Activated T-cell treated with anti-CD3 and anti-CD28 coated beads for 1 hour (primary cell): ENCODE measurements at places on chromosomes 2 and 18.

DNA sequence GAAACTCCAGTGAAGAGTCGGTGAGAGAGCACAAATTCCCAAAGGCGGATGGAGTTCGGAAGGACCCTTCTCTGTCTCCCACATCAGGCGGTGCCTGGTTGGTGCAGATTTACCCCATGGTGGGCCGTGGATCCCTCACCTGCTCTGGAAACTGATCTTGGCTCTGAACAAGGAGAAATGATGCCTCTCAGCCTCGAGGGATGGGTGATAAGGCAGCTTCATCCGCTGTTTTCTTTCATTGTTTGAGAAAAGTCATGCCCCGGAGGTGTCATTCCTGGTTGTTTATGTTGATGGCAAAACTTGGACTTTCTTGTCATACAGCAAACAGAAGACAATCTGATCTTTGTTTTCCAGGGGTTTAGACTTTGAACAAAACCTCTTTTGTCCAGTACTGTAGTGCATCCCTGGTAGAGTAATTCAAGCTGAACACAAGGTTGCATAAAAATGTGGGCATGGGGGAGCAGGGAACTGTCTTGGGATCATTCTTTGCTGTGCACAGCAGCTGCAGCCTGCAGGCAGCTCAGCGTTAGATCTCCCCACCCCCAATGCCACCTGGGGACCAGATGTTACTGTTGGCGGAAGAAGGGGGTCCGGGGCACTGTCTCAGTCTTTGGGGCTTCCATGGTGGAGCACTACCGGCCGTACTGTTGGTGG is 81.3 kb downstream of the NFATC1 start:
- no peak for DNase-seq

DNA sequence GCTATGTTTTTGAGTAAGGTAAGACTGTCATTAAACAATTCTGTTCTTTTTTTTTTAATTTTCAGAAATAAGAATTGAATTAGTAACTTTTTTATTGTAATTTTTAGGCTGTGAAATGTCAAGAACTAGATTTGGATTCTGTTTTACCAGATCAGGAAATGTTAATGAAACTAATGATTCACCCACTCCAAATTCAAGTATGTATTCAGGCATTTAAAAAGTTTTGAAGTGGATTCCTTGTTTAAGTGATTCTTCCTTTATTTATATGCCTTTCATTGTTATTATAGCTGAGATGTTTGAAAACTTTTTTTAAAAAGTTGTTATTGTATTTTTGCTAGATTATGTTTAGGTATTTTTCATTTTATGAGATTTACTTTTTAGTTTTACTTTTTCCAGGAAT is 96.7 kb downstream of the UBR3 start:
- DNase-seq = no peak

- no peak for DNase-seq
Observed at GRCh38 chr2:233679196-233679595, 2.5 kb upstream of the UGT1A7 start.

- DNase-seq = no peak
Observed at GRCh38 chr2:158253170-158253569, 151.5 kb downstream of the UPP2 start.
